ENCODE measurements at places on chromosomes 2 and 18.

- DNase-seq, result no peak
Measured at GRCh38 chr2:177282787-177283572, 18.5 kb upstream of the NFE2L2 start.

DNA sequence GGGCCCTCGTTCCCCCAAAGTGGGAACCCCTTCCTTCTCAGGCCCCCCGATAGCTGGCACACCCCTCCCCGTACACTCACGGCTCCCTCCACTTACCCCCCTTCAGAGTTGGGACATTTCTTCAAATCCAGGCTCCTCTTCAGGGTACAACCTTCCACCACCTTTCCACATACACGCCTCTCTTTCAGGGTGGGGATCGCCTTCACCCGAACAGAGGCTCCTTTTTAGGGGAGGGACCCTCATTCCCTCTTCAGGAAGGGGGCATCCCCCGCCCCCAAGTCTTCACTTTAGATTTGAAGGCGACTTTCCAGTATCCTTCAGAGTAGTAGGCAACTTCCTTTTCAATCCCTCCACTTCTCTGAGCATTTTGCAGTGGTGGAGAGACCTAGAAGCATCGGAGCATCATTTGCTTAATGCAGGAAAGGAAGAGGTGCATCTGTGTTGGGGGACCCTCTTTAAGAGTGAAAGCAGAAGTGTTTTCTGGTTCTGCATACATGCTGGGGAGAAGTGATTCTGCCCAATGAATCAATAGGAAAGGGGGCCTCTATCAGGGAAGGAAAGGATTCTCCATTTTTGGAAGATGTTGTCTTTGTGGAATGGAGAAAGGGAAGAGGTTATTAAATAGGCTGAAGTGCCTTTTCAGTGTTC, 845 bp downstream of the EML4 start:
- DNase-seq, result no peak

DNA sequence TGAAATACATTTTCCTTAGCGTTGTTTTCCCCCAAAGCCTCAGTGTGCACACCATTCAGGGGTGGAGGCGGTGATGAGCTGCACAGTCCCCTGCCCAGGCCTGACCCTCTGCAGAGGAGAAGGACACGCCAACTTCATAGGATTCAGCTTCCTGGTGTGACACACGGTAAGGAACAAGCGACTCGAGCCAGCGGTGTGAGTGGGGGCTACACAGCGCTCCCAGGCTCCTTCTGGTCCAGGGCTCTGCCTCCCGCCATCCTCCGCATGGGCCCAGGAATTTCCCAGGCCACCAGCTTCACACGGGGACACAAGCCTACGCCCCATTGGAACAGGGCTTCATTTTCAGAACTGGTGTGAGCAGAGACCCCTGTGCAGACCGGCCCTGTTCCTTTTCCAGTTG, 272.1 kb downstream of the HDAC4 start:
- DNase-seq, result no peak

- peak; percentile 67 for DNase-seq
Measured at GRCh38 chr2:37688771-37689468, 17.5 kb upstream of the CDC42EP3 start.

GRCh38 chr2:210259687-210260086, 34.4 kb upstream of the ACADL start:
- no peak for DNase-seq

GRCh38 chr2:630451-631320, 46.5 kb downstream of the TMEM18 start:
- DNase-seq, result no peak

DNA sequence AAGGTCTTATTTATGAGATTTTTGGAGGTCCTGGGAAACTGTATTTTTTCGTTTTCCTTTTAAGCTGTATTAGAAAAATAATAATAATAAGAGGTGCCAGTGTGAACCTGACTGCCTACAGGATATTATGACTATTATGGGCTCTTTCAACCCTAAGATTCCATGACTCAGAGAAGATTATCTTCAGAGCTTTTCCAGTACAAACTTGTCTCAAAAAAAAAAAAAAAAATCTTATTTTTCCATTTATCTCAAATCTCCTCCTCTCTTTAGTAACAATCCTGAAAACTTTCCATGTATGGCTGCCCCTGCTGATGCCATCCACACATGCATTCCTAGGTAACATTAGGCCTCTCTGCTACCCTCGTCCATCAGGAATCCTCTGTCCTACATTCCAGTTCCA, 36.7 kb upstream of the RPE start:
- no peak for DNase-seq

- no peak for DNase-seq
Measured at GRCh38 chr2:206713746-206714145, 4.5 kb downstream of the DYTN start.

DNA sequence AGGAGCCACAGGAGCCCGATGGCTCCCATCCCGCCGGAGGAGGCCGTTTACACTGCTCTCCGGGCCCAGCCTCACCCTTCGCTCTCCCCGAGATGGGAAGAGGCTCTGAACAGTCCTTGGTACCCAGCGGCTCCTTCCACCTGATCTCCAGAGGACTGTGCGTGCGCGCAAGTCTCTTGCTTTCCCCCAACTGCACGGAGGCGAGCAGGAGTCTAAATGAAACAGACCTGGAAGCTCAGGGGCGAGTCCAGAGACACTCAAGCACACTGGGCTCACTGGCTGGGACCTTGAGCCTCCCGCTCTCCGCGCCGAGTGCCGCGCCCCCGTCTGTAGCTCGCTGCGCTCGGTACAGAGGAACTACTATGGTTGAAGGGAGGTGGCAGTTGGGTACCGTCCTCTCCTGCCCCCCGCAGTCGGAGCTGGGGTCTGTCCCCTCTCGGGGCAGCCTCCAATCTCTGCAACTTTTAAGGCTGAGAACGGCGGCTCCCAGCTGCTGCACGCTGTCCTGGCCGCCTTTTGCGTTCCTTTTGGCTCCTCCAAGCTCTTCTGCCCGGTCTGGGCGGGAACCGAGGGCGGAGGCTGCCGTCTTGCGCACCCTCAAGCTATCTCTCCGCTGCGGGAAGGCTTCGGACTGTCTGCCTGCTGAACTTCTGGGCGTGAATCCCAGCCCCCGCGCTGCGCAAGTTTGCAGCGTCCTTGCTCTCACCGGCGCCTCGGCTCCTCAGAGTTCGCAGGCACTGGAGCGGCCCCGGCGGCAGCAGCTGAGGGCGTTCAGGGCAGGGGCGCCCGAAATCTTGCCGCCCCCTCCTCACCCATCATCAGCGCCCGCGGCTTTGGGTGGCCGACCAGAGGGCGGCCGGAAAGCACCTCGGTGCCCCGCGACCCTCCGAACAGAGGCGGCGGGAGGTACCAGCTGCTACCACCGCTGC, 491 bp downstream of the ALK start:
- no peak for DNase-seq

- no peak for DNase-seq
Measured at GRCh38 chr2:200350850-200351285, 44.4 kb downstream of the SPATS2L start.

DNA sequence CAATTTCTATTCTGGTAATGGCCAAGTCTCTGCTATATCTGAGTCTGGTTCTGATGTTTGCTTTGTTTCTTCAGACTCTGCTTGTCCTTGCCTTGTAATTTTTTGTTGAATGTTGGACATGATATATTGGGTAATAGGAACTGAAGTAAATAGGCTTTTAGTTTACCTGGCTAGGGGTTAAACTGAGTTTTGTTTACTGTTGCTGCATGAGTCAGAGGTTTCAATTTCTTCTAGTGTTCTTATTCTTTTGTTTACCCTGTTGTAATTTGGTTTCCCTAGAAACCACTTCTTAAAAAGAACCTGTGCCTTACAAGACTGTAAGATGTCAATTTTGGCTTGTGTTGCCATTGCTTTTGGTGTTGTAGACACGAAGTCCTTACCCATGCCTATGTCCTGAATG, 285.0 kb upstream of the KCNH7 start:
- DNase-seq, result no peak

DNA sequence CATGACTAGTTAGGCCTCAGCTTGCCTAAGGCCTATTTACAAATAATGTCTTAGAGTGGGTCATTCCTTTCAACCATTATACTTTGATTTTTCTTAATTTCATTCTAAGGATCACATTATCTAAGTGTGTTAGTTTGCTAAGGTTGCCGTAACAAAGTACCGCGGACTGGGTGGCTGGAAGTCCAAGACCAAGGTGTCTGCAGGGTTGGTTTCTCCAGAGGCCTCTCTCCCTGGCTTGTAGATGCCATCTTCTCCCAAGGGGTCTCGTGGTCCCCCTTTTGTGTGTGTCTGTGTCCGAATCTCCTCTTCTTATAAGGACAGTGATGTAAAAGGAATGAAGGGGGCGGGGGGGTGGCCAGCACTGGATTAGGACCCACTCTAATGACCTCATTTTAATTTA, 18.4 kb upstream of the ITM2C start:
- DNase-seq, result no peak

GRCh38 chr2:19158896-19159295, 199.5 kb downstream of the OSR1 start:
- no peak for DNase-seq

- DNase-seq, result peak; percentile 10
Measured at GRCh38 chr2:102094917-102095316, 47.6 kb upstream of the IL1R1 start.

DNA sequence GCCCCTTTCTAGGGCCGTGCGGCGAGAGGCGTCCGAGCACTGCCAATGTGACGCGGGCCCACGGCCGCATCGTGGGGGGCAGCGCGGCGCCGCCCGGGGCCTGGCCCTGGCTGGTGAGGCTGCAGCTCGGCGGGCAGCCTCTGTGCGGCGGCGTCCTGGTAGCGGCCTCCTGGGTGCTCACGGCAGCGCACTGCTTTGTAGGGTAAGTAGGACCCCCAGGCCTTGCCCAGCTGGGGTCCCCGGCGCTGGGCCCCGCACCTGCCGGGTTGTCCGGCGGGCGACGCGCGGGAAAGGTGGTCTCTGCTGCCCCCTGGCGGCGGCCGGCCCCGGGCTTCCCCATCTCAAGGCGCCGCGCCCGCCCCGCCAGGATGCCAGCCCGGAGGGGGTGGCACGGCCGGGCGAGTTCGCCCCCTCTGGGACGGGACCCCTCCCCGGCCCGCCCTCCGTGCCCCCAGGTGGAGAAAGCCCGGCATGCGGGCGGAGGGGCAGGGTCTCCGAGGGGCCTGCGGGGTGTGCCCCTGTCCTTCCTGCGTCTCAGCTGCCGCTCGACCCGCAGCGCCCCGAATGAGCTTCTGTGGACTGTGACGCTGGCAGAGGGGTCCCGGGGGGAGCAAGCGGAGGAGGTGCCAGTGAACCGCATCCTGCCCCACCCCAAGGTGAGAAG, 1.9 kb downstream of the PRSS56 start:
- no peak for DNase-seq

- no peak for DNase-seq
Measured at GRCh38 chr18:45282101-45282812, 333.0 kb upstream of the SLC14A2 start.

- DNase-seq, result no peak
Measured at GRCh38 chr2:237700512-237701032, 73.2 kb downstream of the LRRFIP1 start.
